ENCODE measurements at places on chromosomes 11 and 22.

- H3K4me1 ChIP-seq, result no peaks in the 10 kb centered on the region
- H3K27ac ChIP-seq, result no peak overlapping the region
- H3K27me3 ChIP-seq, result no peaks in the 10 kb centered on the region
- no peak for DNase-seq
- no peaks in the 10 kb centered on the region for H3K36me3 ChIP-seq
- H3K4me3 ChIP-seq, result no peak overlapping the region
Observed at GRCh38 chr22:46103181-46103580, 47.1 kb upstream of the PPARA start.

DNA sequence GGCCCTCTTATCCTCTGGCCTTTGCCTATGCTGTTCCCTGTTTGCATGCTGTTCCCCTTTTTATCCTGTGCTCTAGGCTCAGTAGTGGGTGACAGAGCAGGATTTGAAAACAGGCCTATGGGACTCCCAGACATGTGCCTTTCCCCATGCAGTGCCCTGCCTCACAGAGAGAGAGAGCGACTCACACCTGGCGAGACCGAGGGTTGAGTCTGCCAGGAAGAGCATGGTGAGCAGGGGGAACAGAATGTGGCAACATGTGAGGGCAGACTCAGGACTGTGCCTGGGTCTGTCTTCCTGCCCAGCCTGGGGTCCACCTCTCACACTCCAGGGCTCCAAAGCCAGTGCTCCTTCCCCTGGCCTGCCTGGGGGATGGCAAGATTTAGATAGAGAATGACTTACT lies 75.0 kb downstream of the NFAM1 start:
- H3K4me3 ChIP-seq, result no peak overlapping the region
- no peaks in the 10 kb centered on the region for H3K4me1 ChIP-seq
- no peaks in the 10 kb centered on the region for H3K27me3 ChIP-seq
- H3K36me3 ChIP-seq, result no peaks in the 10 kb centered on the region

DNA sequence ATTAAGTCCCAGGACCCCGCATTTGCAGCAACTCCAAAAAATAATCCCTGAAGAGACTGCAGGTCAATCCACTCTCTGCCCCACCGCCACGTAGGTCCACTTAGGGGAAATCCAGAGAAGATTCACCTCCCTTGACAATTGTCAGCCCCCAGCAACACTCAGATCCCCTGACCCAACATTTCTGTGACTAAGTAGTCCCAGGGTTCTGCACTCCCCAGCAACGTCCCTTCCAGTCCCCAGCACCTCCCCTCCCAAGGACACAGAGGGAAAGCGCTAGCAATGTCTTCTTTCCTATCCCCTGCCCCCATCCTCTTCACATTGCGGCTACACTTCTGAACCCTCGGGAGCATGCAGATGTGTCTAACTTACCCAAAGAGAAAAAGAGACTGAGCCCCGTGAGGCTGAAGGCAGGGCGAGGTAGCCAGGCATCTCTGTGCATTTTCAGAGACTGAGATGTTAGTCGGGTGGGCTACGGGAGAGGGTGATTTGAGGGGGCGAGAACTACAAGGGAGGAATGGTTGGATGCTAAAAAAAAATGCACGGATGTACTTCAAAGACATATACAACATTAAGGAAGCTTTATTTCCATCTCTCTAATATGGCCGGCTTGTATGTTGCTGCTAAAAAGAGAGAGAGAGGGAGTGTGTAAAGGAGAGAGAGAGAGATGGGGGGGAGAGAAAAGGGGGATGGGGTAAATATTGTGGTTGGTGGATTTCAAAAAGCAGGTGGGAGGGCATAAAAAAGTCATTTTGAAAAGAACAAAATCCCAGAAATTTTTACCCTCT lies at the start of gene SCN2B:
Gene SCN2B, minus strand, starts transcription at position 647 of the 785 bp plus-strand sequence. Its CDS starts 208 bp downstream, at position 439.
- no peaks in the 10 kb centered on the region for H3K4me1 ChIP-seq
- no peak for DNase-seq
- no peak within 1 kb of the TSS for H3K27ac ChIP-seq
- H3K27me3 ChIP-seq, result peaks cover 9% of the 10 kb centered on the region
- no peaks in the 10 kb centered on the region for H3K36me3 ChIP-seq

DNA sequence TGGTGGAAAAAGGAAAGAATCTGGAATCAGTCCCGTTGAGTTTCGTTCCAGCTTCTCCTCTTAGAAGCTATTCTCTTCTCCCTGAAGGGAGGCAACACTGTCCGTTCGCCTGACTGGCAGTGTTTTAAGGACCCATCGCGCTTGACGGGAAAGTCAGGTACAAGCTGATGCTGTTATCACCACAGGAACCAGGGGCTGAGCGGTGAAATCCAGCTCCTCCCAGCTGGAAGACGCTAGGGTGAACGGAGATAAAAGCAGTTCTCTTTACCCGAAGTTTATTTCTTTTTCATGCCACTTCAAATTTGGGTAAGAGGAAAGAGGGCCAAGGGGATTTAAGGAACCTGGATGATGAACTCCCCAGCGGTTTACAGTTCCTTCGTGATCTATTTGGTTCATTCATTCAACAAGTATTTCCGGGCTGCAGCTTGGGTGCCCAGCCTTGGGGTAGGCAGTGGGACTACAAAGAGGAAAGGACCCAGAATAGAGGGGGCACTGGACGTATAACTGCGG lies 551 bp upstream of the DEUP1 start:
- peak overlapping the region; percentile 23 for H3K4me3 ChIP-seq
- H3K36me3 ChIP-seq, result no peaks in the 10 kb centered on the region
- no peak overlapping the region for H3K27ac ChIP-seq
- H3K27me3 ChIP-seq, result peaks cover 31% of the 10 kb centered on the region
- H3K4me1 ChIP-seq, result peaks cover 4% of the 10 kb centered on the region

GRCh38 chr11:19929655-19930054 lies 217.0 kb downstream of the NAV2 start:
- no peak for DNase-seq
- no peaks in the 10 kb centered on the region for H3K27me3 ChIP-seq
- no peaks in the 10 kb centered on the region for H3K36me3 ChIP-seq

DNA sequence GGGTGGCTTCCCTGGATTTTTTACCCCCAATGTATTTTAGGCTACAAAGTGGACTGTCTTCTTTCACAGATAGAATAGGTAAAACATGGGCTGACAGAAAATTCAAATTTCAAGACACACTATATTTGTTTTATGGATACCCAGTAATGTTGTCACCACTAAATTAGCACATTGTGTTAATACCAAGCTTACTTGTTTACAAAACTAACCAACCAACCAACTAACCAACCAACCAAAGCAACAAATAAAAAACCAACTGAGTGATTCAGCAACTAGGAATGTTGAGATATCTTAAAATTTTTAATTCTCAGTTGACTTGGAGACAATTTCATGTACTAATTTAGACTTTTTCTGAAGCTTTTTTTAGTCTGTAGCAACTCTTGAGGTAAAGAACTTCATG lies 69.3 kb upstream of the CTSC start:
- no peak overlapping the region for H3K4me3 ChIP-seq
- no peak for DNase-seq
- peaks cover 11% of the 10 kb centered on the region for H3K4me1 ChIP-seq
- no peak overlapping the region for H3K27ac ChIP-seq
- no peaks in the 10 kb centered on the region for H3K36me3 ChIP-seq

- H3K27me3 ChIP-seq, result no peaks in the 10 kb centered on the region
- H3K27ac ChIP-seq, result no peak overlapping the region
- DNase-seq, result no peak
- H3K4me3 ChIP-seq, result no peak overlapping the region
Observed at GRCh38 chr11:108865406-108865805, 200.5 kb downstream of the DDX10 start.

DNA sequence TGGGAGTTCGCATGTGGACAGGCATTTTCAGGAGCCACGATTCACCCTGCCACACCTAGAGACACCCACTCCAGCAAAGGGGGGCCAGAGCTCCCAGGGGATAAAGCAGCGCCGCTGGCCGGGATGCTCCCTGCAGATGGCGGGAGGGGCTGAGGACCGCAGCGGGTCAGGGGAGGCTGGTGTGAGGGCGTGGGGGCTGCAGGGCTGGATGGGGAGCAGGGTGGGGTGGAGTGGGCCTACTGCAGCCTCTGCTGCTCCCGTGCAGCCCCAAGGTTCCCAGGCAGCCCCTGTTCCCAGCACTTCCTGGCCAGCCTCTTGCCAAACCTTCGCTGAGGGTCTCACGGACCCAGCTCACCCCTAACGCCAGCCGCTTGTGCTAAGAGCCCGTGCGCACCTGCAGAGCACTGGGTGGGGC lies 13.0 kb downstream of the MUC5B start:
- DNase-seq, result no peak
- H3K27ac ChIP-seq, result no peak overlapping the region
- H3K27me3 ChIP-seq, result no peaks in the 10 kb centered on the region
- H3K36me3 ChIP-seq, result no peaks in the 10 kb centered on the region
- H3K4me3 ChIP-seq, result no peak overlapping the region
- H3K4me1 ChIP-seq, result no peaks in the 10 kb centered on the region

DNA sequence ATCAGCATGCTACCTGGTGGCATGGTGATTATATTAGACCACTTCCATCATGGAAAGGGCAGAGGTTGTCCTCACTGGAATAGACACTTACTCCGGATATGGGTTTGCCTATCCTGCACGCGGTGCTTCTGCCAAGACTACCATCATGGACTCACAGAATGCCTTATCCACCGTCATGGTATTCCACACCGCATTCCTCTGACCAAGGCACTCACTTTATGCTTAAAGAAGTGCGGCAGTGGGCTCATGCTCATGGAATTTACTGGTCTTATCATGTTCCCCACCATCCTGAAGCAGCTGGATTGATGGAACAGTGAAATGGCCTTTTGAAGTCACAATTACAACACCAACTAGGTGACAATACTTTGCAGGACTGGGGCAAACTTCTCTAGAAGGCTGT lies 109.2 kb upstream of the DRD2 start:
- H3K27me3 ChIP-seq, result no peaks in the 10 kb centered on the region
- H3K36me3 ChIP-seq, result no peaks in the 10 kb centered on the region

DNA sequence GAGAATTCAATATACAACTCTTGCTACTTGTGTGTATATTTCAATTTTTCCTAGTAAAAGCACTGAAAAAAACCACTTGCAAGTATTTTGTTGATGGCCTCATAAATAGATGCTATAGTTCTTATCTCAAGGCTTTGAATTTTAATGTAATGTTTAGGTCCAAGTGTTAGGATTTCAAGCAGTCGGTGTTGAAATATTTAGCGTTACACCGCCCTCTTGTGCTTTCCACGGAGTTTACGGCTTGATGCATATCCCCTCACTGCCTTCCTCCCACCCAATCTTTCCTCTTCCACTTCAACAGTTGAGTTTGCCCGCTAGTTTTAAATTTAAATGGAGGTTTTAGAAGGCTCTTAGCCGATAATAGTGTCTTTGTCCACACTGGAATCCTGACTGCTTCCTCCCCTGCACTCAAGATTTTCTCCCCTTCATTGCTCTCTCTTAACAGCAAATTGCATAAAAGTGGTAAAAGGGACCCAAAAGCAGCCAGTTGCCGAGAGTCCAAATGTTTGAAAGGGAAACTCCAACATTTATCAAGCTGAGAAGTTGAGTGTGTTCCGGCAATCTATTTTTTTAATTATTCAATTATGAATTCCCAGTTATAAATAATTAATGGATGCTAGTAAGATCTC lies 25.9 kb upstream of the HTATIP2 start:
- H3K36me3 ChIP-seq, result no peaks in the 10 kb centered on the region
- H3K27ac ChIP-seq, result no peak overlapping the region
- H3K4me1 ChIP-seq, result no peaks in the 10 kb centered on the region
- no peak overlapping the region for H3K4me3 ChIP-seq
- DNase-seq, result peak; percentile 13
- peaks cover 53% of the 10 kb centered on the region for H3K27me3 ChIP-seq

GRCh38 chr11:111510311-111510710 lies 1.9 kb downstream of the BTG4 start:
- H3K27me3 ChIP-seq, result peaks cover 47% of the 10 kb centered on the region
- H3K4me1 ChIP-seq, result peaks cover 10% of the 10 kb centered on the region
- DNase-seq, result no peak
- H3K4me3 ChIP-seq, result no peak overlapping the region
- H3K27ac ChIP-seq, result no peak overlapping the region

- no peak overlapping the region for H3K4me3 ChIP-seq
- H3K36me3 ChIP-seq, result no peaks in the 10 kb centered on the region
- H3K27ac ChIP-seq, result no peak overlapping the region
- DNase-seq, result no peak
- H3K27me3 ChIP-seq, result no peaks in the 10 kb centered on the region
- H3K4me1 ChIP-seq, result peaks cover 6% of the 10 kb centered on the region
Observed at GRCh38 chr11:73321604-73322381, 13.7 kb downstream of the ARHGEF17 start.

GRCh38 chr11:64210301-64211020 lies 3.9 kb downstream of the FERMT3 start:
- peaks cover 54% of the 10 kb centered on the region for H3K36me3 ChIP-seq
- no peak overlapping the region for H3K4me3 ChIP-seq
- no peak for DNase-seq

- no peak for DNase-seq
- H3K27me3 ChIP-seq, result no peaks in the 10 kb centered on the region
Observed at GRCh38 chr11:116928102-116928777, 90.8 kb upstream of the APOA1 start.

GRCh38 chr11:67572747-67573419 lies 10.7 kb upstream of the GSTP1 start:
- H3K36me3 ChIP-seq, result no peaks in the 10 kb centered on the region
- peak; percentile 45 for DNase-seq
- no peak overlapping the region for H3K4me3 ChIP-seq

DNA sequence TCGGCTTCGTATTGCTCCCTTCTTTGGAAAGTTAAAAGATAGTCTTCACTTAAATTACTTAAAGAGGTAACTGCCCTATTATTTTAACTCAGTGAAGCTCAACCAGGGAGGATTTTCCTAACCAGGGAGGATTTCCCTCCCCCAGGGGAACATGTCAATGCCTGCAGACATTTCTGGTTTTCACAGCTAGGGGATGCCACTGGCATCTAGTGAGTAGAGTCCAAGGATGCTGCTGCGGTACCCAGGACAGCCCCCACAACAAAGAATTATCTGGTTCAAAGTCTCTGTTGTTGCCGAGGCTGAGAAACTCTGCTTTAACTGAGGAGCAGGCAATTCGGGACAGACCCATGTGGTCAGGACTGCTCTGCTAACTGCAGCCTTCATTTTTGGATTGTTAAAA lies 82.2 kb downstream of the DEPDC5 start:
- DNase-seq, result no peak
- H3K4me3 ChIP-seq, result no peak overlapping the region
- H3K27me3 ChIP-seq, result no peaks in the 10 kb centered on the region
- H3K4me1 ChIP-seq, result peaks cover 11% of the 10 kb centered on the region

DNA sequence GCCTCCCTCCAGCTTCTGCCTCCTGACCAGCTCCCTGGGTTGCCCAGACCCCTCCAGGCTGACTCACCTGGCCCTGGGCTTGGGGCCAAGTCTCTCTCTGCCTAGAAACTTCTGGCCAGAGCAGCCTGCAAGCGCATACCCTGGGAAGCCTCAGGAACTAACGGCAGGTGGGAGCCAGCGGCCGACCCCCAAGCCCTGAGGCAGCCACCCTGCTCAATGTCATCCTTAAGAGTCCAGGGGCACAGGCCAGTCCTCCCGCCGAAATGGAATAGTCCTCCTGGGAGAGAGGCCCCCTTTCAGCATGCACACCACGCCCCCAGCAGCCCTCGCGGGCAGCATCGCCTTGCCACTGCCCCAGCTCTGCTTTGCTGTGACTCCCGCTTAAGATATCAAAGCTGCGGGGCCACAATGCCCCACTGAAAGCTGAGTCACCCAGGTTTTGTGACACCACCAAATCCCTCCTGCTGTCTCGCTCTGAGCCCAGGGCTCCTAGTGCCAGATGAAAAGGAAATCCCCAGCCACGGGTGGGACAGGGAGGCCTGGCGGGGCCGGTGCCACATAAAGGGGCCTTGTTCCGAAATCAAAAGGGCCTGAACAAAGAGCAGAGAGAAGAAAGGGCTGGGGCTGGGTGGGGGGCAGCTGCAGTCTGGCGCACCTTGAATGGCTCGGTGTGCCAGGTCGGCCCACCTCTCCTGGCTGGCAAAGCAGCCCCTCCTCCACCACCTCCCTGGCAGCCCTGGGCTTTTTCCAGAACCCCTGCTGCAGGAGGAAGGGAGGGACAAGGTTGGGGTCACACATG lies 21.4 kb upstream of the FGF3 start:
- H3K4me1 ChIP-seq, result no peaks in the 10 kb centered on the region
- H3K27ac ChIP-seq, result no peak overlapping the region
- no peaks in the 10 kb centered on the region for H3K36me3 ChIP-seq
- no peak for DNase-seq

Data from activated CD4-positive, alpha-beta memory T cell treated with anti-CD3 and anti-CD28 coated beads for 36 hours (primary cell).